ENCODE measurements at places on chromosomes 6 and 20.

- DNase-seq = no peak
These were observed 1369.1 kb downstream of the EPHA7 start for GRCh38 chr6:92050216-92050615.

GRCh38 chr20:36872852-36873251, 3.1 kb upstream of the TLDC2 start:
- no peak for DNase-seq

GRCh38 chr6:135170849-135171248, 10.3 kb upstream of the MYB start:
- DNase-seq = no peak

GRCh38 chr6:11251553-11252360, 19.3 kb upstream of the NEDD9 start:
- no peak for DNase-seq

- DNase-seq = no peak
These were observed 27.7 kb upstream of the GTF3C6 start for GRCh38 chr6:110930781-110931180.

- DNase-seq = no peak
These were observed 13.0 kb upstream of the TSHZ2 start for GRCh38 chr20:52959125-52959524.

DNA sequence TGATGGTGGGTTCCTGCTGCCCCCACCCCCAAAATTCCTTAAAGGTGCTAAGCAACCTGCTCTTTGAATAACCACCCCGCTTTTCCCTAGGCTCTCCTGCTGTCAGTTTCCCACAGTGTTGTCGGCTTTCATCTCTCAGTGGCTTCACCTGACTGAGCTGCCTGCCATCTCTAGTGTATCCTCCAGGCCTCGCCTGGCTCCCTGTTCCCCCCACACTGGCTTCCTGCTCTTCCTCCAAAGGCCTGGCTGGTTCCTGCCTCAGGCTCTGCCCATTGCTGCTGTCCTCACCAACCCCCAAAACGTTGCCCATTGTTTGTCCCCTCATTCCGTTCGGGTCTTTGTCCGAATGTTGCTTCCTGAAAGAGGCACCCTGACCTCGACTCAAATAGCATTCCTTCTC, 93.8 kb upstream of the POPDC3 start:
- no peak for DNase-seq

DNA sequence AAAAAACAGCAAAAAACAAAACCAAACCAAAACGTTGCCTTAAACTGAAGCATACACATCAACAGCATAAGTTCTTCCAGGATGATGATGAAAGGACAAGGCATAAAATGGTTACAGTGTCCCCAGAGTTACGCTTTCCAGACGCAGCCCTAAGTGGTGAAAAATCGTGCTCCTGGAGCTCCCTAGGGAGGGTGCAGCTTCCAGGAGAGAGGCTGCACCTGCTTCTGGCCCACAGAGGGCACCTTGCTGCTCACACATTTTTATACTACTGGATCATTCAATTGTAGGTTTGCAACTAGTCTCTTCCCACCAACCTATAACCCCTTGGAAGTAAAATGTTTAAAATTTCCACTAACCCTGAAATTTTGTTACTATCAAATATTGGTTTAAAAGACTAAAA, 115.0 kb downstream of the PRKN start:
- no peak for DNase-seq

Data from stimulated activated CD4-positive, alpha-beta T cell treated with anti-CD3 and anti-CD28 coated beads, Interleukin-1b, Interleukin-23, amount 100 ng/mL, for 1 hour (primary cell).